Cardiac muscle cell (in vitro differentiated cells and primary cell): ENCODE measurements at places on chromosomes 6 and 20. TPM values are rescaled to one million over a fixed set of nuclear protein-coding genes. Genes with fewer than 3 reads are reported as not detected.

DNA sequence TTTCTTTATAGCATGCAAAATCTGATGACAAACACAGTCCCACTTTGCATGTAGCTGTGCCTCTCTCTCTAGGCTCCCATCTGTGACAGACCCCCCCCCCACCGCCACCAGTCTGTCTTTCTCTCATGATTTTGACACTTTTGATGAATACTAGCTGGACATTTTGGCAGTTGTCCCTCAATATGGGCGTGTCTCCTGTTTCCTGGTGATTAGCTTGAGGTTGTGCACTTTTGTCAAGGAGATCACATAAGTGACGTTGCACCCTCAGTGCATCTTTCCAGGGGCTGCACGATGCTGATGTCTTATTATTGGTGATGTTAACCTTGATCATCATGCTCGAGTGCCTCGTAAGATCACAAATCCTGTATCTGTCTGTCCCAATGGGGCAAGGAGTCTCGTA lies 155.1 kb downstream of the EYA2 start:
- no peak for DNase-seq

MYLIP gene
- 33.4 and 48.2 TPM in 2 replicates for polyA plus RNA-seq

PGM3 gene
- polyA plus RNA-seq = 39.7 and 45.3 TPM in 2 replicates

DNA sequence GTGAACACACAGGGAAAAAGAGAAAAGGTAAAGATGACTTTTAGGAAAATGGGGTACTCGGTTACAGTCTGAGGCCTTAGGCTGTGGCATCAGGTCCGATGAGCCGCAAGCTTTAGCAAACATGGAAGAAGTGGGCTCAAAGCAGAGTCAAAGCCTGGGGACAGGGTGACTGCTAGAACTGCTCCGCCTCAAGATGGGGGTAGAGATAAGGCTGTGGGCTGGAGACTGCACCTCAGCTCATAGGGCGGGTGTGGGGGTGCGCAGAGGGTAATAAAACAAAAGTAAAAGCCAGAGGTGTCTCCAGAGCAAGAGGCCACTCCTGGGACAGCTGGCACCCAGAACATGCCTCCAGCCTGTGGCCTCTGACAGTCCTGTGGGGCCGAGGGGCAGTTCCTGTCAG lies 21.3 kb upstream of the SYNDIG1 start:
- DNase-seq = no peak

GRCh38 chr6:43334466-43335095 lies 26.0 kb upstream of the CRIP3 start:
- peak; percentile 73 for DNase-seq

PRKN gene
- 11.7 and 14.5 TPM in 2 replicates for polyA plus RNA-seq

WFDC2 gene
- 7.5 and 8.5 TPM in 2 replicates for polyA plus RNA-seq

GFRAL gene
- not detected in 2 replicates for polyA plus RNA-seq

DNA sequence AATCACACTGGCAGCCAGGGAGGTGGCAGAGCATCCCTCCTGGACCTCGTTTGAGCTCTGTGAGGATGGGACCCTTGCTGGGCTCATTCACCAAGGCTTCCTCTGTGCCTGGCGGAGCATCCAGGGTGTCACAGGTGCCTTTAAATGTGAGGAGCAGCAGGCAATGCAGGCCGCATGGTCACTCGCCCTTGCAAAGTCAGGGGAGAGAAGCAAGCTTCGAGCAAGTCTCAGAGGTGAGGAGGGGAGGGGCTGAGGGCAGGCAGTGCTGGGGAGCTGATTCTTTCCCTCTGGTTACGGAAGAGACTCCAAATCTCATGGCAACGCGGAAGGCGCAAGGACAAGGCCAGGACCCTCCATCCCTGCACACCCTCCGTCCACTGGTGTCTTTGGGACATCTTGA lies 182.7 kb upstream of the PMEPA1 start:
- no peak for DNase-seq

DNA sequence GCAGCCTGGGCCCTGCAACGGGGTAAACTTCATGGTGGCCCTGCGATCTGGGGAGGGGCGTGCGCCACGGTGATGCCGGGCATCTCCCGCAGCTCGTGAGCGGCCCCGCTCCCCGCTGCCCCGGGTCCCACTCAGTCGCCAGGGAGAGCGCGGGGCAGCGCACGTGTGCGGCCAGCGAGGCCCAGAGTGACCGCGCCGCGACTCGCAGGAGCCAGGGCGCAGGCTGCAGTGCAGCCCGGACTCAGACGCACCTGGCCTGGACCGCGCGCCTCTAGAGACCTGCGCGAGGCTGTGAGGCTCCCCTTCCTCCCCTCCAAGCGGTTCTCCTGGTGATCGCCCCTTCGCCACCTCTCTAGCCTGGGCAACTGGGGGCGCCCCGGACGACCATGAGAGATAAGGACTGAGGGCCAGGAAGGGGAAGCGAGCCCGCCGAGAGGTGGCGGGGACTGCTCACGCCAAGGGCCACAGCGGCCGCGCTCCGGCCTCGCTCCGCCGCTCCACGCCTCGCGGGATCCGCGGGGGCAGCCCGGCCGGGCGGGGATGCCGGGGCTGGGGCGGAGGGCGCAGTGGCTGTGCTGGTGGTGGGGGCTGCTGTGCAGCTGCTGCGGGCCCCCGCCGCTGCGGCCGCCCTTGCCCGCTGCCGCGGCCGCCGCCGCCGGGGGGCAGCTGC lies 652 bp downstream of the BMP6 start:
- peak; percentile 7 for DNase-seq

DNA sequence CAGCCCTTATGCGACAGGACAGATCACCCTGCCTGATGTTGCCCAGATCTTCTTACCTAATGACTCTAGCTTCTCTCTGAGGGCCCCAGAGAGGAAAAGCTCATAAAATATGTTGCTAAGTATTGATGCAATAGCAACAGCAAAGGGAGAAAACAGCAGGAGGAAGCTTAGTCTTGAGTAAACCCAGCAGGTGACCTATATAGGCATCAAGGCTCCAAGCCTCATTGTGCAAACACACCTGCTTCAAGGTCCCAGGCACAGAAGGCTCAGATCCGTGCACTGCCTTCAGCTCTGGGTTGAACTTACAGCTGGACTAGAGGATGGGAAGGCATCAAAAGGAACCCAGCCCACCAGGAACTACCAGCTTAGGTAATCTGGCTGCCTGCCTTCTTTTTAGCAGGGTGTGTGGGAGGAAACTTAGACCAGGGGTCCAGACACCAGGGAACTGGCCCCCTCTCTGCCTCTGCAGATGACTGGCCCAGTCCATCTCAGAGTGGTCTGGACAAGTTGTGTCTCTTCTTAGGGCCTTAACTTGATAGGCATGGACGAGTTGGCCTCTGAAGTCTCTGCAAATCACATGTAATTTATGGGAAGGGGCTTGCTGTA lies 34.4 kb downstream of the TGM3 start:
- no peak for DNase-seq

DNA sequence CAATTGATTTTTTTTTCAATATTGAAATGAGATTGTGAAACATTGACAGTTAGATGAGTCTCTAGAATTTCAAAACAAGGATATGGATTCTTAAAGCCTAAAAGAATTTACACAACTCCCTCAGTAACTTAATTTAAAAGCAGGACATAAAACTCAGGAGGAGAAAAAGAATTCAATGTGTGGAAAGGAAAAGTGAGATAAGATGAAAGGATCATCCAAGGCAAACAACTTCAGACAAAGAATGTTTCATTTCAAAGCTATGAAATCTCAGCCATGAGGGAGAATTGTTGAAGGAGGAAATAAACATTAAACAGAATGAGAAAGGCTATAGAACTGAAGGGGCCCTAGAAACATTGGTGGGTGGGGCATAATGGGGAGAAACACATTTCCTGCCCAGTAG lies 191.7 kb upstream of the NOX3 start:
- DNase-seq = no peak

- no peak for DNase-seq
Observed at GRCh38 chr6:137097057-137097456, 52.3 kb upstream of the IL20RA start.

DNA sequence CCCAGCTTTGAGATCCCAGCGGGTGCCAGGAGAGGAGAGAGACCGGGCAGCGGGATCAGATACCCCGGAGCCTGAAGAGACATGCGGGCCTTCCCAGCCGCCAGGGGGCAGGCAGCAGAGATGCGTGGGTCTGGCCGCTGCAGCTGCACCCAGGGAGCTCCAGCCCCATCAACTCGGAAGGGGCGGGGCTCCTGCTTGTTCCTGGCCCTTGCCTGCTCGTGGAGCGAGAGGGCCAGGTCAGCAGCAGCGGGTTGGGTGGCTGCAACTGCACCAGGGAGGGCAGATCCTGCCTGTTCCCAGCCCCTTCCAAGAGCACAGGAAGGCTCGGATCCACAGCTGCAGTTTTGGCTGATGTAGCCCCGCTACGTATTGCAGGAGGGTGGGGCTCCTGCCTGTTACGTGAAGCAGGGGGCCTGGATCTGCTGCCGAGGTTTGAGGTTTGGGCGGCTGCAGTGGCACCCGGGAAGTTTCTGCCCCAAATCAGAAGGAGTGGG lies 532.8 kb downstream of the RFPL4B start:
- no peak for DNase-seq

DNA sequence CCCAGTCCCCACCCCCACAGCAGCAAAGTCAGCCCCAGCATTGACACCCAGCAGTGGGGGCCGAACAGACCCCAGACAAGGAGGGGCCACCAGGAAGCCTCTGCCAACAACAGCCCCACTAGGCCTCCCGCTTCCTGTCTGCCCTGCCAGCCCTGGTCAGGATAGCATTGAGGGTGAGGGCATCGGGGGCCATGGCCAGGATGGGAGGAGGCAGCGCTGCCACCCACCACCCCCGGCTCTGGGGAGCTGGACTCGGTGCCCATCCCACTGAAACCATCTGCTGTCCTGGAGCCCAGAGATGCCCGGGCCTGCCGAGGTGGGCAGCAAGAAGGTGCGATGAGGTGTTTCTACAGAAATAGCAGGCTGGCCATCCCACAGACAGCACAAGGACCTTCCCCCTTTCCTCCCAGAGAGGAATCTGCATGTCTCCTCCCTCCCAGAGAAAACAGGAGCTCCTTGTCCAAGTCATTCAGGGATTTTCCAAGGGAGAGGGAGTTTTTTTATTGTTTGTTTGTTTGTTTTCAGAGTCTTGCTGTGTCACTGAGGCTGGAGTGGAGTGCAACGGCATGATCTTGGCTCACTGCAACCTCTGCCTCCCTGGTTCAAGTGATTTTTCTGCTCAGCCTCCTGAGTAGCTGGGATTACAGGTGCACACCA lies 62.1 kb upstream of the BHLHE23 start:
- DNase-seq = no peak

FLRT3 gene
- 5.4 and 6.3 TPM in 2 replicates for polyA plus RNA-seq

DNA sequence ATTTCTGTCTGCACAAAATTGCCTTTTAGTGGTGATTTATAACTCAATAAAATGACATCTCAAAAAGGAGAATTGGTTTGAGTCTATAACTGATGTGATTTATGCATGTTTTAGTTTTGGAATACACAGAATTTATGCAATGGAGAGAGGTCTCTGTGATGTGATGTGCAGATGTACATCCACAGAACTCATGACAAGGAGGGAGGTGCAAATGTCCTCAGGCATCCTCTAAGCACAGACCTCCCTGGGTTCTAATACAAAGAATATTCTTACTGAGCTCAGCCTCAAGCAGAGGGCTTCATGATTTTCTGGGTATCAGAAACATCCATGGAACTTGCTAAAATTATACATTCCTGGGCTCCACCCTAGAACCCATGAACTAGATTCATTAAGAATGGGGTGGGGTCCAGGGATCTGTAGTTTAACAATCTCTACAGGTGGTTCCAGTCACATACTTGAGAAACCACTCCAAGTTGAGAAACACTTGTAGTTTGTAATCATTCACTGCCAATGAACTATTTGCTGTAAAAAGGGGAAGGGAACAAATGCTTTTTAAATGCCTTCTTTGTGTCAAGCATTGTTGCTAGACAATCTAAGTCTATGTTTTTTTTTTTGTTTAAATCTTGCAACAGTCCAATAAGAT lies 60.2 kb upstream of the NEDD9 start:
- DNase-seq = no peak

DNA sequence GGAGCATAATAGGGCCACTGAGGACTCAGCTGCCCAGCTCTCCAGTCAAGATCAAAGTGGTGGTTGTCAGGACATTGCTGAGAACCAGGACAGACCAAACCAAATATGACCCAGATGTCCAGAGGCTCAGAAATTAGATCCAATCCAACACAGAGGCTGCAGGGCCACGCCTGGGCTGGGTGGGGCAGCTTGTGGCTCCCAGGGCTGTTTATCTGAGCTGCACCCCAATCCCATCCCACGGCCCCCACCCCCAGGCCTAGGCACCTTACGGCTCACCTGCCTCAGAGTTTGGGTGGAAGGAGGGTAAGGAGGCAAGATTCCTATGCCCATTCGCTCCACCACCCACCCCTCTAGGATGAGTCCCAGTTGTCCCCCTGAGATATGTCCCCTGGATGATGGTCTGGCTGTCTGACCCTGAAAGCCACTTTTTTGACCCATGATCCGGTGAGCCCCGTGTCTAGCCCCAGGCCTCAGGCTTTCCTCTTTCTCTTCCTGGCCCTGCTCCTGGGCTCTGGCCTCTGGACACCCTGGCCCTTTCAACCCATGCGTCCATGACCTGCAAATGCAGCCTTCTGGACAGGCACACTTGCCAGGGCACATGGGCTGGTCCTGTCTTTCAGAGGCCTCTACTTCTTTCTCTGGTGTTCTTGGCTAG lies 40.0 kb downstream of the CPXM1 start:
- no peak for DNase-seq

MRPL18 gene
- 73.1 and 75.6 TPM in 2 replicates for polyA plus RNA-seq

DNA sequence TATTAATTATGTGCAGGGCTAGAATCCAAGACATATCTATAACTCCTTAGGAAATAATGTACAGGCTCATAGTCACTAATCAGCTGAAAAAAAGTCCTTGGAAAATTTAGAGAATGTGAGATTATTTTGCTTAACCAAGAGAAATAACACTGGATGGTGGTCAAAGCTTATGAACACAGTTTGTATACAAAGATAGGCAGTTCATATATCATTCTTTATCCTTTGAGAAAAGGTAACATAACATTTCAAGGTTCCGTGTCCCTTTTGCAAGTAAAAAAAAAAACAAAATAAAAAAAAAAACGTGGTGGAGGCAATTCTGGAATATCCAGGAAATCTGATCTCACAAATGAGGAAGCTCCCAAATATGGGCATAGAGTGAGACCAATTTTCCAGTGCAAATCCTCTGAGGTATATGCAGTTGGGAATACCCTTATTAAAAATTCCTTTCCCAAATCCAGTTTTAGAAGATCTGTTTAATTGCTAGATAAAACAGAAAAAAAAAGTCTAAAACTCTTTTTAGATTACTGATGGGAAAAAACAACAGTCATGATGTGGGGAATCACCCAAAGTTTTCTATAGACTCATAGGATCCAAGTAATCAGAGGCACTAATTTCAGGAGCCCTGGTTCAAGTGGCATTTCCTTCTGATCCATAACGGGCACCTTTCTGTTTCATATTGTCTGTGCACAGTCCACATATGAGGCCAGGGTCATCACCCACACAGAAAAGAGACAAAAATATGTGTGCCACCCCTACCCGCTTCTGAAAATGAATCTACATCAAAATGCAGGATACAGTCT lies 17.7 kb upstream of the TNFAIP3 start:
- no peak for DNase-seq

DNA sequence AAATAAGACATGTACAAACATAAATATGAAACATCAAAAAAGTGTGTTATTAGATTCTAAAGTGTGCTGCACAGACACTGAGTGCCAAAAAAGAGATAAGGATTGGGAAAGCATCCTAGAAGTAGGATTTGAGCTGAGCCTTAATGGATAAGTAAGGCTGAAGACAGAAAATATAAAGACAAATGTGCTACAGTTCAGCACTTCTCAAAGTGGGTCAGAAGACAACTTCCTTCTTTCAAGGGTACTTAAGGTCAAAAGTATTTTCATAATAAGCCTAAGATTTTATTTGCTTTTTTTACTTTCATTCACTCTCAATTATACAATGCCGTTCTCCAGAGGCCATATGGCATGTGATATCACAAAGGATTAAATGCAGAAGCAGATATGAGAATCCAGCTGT lies 16.8 kb downstream of the USP45 start:
- no peak for DNase-seq
